Jurkat, Clone E6-1 (cell line): ENCODE measurements at places on chromosomes 1 and 21.

DNA sequence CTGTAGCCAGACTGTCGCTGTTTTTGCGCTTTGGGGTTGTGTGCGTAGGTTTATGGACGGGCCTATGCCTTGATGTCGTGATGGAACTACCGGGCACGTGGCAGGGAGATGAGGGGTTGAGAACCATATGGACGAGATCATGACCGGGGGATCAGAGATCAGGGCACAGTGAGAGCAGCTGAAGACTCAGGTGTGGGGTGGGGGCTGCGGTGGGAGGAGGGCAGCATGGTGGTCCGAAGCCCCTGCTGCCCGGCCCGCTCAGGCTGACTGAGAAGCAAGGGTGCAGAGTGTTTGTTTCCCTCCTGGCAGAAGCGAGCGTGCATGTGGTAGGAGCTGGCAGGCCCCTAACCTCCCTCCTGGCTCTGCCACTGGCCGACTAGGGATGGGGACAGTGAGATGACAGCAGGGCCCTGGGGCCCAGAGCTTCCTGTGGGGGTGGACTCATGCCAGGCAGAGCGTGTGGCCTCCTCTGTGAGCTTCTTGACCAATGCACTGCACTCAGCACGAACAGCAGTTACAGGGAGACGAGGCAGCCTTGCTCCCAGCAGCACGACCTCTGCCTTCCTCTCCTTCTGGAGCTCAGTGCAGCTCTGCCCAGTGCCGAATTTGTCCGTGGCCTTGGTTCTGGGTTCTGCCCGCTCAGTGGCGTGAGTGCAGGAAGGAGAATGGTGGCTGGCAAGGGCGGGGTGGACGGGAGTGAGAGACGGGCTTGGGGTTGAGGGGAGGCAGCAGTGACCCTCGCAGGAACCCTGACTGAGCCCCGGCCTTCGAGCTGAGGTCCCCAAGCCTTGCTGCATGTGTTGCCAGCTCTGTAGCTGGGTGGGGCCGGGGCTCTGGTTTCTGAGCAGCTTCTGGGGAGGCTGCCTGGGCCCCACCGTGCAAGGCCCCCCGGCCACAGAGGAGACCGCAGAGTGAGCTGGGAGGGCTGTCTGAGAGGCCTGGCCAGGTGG lies 22.2 kb upstream of the LRRC3 start:
- no peak for DNase-seq

DNA sequence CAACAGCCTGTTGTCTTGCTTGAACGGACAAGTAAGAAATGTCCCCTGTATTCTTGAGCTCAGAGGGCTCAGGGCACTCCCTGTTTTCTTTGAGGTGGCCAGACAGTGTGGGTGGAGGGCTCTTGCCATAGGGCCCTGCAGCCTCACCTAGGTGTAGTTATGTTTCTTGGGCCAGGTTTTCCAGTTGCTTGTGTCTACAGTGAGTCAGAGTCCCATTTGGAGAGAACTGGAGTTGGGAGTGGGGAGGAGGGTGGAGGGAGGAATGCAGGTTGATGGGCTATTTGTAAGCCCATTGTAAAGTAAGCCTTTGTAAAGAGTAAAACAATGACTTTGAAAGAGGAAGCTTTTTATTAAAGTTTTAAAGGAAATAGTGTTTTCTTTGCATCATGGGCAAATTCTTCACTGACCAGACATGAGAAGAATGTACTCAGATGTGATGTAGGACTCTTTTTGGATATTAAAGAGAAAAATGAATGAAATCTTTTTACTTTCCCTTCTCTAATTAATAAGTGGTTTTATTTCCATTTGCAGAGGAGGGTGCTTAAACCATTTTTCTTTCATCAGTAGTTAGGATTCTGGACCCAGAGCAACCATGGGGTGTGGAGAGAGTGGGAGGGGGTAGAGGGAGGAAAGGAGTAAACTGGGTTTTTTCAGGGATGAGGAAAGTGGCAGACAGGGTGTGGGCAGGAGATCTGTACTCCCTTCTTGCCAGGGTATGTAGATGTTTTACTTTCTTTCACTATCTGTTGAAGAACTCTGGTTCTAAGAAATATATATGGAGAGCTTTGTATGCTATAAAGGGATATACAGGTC lies 45.1 kb upstream of the MACF1 start:
- DNase-seq: no peak

DNA sequence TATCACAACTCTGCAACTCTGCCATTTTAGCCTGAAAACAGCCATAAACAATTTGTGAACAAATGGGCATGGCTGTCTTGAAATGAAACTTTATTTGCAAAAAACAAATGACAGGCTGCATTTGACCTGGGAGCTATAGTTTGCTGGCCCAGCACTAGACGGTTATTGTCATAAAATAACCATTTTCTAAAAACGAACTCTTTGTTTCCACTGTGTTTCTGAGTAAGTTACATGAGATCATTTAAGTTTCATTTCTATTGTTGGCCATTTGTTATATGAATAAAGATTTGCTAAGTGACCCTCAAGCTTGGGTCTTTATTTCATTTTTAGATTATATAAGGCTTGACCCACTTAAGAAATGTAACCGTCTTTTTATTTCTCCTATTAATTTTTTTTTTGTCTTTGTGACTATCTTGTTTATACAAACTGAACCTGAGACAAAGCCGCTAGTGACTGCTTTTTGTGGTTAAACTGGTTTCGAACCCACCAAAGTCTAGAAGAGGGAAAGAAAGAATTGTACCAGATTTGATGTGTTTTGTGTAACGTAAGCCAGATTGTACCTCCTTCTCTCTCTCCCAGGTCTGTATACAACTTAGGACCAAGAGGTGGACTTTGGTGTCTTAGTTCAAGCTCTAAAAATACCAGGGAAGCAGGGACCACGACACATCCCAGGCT lies 12.9 kb upstream of the KCNJ15 start:
- DNase-seq: peak; percentile 36

- no peak for DNase-seq
These were observed 41.8 kb downstream of the CDCP2 start for GRCh38 chr1:54110996-54111395.

DNA sequence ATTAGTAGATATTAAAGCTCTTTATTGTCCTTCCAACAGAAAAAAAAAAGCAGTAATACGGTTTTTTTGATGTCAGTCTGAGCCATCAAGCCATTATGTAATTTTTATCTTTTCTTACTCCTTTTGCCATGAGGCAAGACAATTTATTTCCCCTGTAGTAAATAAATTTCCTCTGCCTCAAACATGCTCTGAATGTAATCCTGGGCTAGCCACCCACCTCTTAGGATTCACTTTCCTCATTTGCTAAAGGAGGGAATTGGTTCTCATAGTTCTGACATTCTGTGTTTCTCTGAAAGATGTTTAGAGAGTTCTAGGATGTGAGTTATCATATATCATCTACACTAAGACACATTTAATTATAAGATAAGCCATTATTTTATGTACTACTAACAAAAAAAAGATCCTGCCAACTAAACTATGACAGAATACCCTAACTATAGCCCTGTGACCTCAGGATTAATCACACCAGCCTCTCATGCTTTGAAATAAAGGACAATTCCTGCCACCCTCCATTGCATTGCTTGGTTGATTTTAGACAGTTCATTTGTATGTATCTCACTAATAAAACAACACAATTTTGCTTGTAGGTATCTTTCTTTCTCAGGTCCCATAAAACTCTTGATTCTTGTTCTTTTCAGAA lies 34.0 kb upstream of the RAP1A start:
- no peak for DNase-seq

DNA sequence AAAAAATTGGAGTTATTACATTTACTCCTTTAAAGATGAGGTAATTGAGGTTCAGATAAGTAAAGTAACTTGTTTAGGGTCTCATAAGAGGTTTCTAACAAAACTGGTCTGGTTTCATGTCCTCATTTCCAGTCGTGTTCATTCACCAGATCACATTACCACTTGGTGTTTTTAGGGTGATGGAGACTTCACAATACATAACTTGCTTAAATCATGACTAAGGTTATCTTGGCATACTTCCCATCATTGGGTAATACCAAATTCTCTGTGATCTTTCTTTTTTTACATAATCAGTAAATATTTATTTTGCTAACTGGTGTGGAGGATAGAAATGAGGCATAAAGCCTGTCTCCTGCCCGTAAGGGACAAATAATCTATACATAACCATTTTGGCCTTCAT lies 31.6 kb upstream of the RPTN start:
- no peak for DNase-seq

DNA sequence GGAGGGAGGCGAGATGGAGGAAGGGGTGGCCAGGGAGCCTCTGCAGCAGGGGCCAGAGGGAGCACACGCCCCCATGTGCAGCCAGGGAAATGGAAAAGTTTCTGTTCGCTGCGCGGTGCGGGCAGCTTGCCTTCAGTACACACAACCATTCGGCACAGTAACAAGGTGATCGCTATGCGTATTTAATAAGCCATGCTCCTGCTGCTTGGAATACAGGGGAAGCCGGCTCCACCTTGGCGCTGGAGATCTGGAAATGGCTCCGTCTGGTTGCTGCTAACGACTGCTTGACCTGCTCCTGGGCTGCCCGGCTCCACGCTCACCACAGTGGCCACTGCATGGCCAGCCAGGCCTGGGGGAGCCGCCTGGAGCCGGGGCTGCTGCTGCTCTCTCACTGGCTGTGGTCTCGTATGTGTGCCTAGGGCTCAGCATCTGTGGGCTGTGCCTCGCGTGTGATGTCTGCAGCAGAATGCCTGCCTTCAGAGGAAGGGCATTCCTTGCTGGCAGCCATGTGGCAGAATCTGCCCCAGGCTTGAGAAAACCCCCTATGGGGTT lies 86.4 kb upstream of the ACTL8 start:
- no peak for DNase-seq

DNA sequence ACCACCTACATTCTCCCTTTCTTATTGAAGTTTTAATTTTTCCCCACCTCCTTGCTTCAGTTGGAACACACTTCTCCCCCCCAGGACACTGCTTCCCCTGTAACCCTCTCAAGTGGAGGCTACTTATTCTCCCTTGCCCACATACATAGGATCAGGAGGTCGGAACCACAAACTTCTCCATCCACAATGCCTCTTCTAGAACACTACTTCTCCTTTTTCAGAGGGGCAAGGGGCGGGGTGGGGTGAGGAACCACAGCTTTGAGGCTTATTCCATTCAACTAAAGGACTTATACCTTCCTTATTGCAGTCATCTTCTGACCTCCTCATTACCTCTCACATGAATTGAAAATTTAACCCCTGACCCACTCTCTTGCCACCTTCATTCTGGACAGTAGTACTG lies 81.3 kb downstream of the NEK7 start:
- DNase-seq: no peak

GRCh38 chr1:216604771-216605170 lies 118.5 kb downstream of the ESRRG start:
- DNase-seq: no peak

- no peak for DNase-seq
These were observed 193.2 kb downstream of the KAZN start for GRCh38 chr1:14791654-14792053.

DNA sequence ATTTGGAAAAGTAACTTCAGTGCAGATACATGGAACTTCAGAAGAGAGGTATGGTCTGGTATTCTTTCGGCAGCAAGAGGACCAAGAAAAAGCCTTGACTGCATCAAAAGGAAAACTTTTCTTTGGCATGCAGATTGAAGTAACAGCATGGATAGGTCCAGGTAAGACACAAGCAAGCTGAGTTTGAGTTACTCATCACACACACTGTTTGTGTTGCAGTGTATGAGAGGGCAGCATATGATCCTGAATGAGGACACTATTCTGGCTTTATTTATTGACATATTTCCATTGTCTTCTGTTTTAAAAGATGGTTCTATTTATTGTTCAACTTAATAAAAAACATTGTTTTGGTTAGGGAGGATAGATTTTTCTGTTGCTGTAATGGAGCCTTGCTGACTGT lies 63.6 kb downstream of the SPEN start:
- DNase-seq: no peak

- no peak for DNase-seq
These were observed 160.7 kb downstream of the LEPR start for GRCh38 chr1:65581119-65581518.
